Ureter (tissue), 1 donor: ENCODE measurements at places on chromosomes 3 and 15. TPM values are rescaled to one million over a fixed set of nuclear protein-coding genes. Genes with fewer than 3 reads are reported as not detected.

LRTM1 gene
- total RNA-seq = not detected

CCDC51 gene
- total RNA-seq = 10.4 TPM

DUT gene
- 84.7 TPM for total RNA-seq

POLR2H gene
- total RNA-seq = 79.6 TPM

DNA sequence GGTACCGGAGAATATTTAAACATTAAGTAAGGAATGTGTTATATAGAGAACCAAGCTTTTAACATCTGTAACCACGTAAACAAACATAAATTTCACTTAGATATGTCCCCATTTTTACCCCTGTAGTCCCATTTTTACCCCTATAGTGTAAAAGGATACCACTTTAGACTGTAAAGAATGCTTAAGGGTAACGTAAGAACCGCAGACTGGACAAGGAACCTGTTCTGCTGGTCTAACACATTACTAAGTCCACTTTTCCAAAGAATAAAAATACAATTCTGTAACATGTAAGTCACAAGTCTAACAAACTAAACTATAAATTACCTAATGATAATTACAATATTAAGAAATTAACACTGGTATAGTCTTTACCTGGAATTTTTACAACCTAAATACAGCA is 2.9 kb downstream of the SLC12A6 start:
- DNase-seq = no peak

DNA sequence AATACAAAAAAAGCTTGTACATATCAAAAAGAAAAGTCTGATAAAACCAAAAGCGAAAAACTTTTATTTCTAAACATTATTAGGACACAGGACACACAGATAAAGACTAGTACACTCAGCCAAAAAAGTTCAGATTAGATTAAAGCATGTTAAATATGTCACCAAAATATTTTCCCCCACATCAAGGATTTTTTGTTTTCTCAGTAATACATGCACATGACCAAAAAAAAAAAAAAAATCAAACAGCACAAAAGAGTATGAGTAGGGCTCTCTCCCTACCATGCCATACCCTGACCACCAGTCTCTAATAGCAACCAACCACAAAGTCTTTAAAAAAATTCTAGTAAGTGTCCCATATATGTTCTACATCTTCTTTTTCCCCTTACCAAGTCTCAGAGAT is 77.4 kb downstream of the LRRFIP2 start:
- no peak for DNase-seq

GRCh38 chr15:93866476-93866875 is 364.9 kb upstream of the MCTP2 start:
- DNase-seq = no peak

- no peak for DNase-seq
These were observed 158.3 kb downstream of the SLCO3A1 start for GRCh38 chr15:92011611-92012367.
